ENCODE measurements at places on chromosomes 13 and 19.
A peak's percentile ranks its signal among the peaks of the same experiment; 100 is the strongest.

DNA sequence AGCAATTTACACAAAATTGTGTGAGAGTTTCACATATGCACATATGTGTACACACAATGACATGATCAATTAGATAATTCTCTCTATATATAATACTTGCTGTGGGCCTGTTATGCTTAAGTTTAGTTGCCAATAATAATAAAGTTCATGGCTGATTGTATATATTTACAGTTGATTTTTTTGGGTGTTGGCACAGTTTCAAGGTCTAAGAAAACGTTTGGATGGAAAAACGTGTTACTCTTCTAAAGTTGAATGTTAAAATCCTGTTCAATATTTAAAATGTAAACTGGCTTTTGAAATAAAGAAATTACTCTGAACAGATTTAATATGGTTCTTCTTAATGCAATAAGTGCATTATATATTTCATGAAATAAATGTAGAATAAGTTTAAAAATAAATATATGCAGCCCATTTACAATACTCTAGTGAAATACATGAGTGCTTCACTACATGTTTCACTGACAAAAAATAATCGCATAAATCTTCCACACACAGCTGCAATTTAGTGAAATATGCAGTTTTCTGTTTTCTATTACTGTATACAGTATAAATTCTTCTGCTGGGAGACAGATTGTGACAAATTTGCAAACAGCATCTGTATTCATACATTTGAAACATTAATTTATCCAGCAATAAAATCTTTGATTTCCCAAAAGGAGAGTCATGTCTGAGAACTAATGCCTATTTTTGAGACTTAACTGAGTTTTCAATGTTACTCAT is 586.9 kb upstream of the KLHL1 start:
- no peak for DNase-seq

- no peak for DNase-seq
These were observed 773 bp downstream of the LIM2 start for GRCh38 chr19:51386882-51387520.

- DNase-seq, result no peak
These were observed 56.5 kb downstream of the HSPH1 start for GRCh38 chr13:31105020-31105795.

DNA sequence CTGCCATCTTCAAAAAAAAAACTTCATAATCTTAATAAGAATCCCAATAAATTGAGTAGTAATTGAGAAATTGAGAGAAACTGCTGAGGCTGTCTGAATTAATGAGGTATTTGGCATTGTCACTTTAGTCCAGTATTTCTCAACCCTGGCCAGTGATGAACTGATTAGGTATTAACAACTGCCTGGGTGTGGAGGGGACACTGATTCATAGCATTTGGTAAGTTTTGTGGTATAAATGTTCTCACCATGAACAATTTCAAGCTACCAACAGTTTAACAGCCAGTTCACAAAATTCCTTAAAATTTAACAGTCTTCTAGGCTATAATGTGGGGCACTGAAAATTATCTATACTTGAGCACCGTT is 18.3 kb downstream of the GPC6 start:
- no peak for DNase-seq

DNA sequence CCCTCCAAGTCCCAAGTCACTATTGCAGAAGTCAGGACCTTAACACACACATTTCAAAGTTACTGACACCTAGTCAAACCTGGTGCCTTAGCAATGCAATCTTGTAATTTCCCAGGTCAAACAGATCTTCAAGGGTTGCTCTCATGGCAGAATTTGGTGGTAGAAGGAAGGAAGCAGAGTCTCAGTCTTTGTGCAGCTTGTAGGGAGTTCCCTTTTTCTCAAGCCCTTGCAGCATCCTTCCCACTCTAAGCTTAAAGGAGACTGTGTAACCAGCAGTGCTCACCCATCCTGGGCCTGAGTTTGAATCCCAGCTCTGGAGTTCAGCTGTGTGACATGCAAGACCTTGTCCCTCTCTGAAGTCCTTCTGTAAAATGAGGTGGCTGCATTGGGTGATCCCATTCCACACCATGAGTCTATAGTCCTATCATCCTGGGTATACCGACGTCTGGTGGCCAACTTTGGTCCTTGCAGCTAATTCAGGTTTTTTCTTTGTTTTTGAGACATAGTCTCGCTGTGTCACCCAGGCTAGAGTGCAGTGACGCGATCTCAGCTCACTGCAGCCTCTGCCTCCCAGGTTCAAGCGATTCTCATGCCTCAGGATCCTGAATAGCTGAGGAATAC is 9.8 kb downstream of the SIGLEC10 start:
- DNase-seq, result no peak

DNA sequence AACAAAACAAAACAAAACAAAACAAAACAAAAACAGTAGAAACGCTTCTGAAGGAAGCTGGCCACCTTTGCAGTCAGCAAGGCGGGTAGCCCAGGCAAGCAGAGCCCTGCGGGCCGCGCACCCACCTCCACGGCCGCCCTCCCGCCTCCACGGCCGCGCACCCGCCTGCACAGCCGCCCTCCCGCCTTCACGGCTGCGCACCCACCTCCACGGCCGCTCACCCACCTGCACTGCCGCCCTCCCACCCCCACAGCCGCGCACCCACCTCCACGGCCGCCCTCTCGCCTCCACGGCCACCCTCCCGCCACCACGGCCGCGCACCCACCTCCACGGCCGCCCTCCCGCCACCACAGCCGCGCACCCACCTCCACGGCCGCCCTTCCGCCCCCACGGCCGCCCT is 9.0 kb upstream of the TIMM13 start:
- no peak for DNase-seq

- no peak for DNase-seq
These were observed 929.0 kb downstream of the SLITRK6 start for GRCh38 chr13:84870190-84870589.

GRCh38 chr19:52211926-52212571 is 22.2 kb downstream of the PPP2R1A start:
- no peak for DNase-seq

- DNase-seq, result peak; percentile 75
These were observed 5.7 kb downstream of the COMP start for GRCh38 chr19:18785179-18786124.

DNA sequence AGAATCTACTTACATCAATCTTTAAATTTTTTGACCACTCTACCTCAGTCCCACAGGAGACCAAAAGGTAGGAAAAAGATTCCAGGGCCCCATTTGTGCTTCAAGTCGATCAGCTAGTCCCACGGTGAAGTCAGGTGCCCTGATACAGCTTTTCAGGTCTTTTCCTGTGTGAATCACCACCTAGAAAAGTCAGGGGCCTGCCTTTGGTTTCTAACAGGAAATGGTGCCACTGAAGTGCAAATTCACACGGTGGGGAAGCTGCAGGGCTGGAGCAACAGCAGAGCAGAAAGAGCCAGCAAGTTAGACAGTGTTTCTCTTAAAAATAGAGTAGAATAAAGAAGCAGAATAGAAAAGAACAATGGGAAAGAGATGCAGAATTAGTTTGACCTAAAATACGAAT is 107.5 kb downstream of the KLF12 start:
- DNase-seq, result peak; percentile 53

DNA sequence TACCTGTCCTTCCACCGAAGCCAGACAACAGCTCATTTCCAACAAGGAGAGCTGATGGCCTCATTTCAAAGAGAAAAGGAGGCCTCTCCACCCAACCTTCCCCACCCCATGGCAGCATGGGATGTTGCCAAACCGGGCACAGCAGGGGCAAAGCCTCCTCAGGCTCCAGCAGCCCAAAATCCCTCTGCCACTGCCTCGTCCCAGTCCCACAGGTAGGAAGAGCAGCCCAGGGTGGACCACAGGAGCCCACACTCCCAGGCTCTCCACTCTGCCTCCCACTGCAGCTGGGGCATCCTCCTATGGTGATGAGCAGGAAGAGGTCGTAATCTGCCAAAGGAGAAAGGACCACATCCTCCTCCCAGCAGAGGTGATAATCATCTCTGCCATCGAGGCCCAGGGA is 50.9 kb downstream of the PEPD start:
- no peak for DNase-seq

- no peak for DNase-seq
These were observed 12.9 kb upstream of the MICU2 start for GRCh38 chr13:21616880-21617279.

GRCh38 chr13:67841071-67841470 is 610.9 kb upstream of the PCDH9 start:
- DNase-seq, result no peak

- DNase-seq, result no peak
These were observed 73.0 kb downstream of the NALCN start for GRCh38 chr13:101343128-101343787.

GRCh38 chr13:46010148-46010547 is 42.4 kb downstream of the ZC3H13 start:
- no peak for DNase-seq

GRCh38 chr13:32582281-32582680 is 4.0 kb upstream of the PDS5B start:
- no peak for DNase-seq

- peak; percentile 75 for DNase-seq
These were observed at the start of gene LRCH1 for GRCh38 chr13:46552889-46553520. TSS of gene LRCH1 (plus strand) at chr13:46553170. CDS start at chr13:46553397, 227 bp downstream.

- DNase-seq, result no peak
These were observed 65.9 kb downstream of the DCT start for GRCh38 chr13:94413598-94413944.

GRCh38 chr19:20279516-20279915 is 112.5 kb downstream of the ZNF486 start:
- no peak for DNase-seq

DNA sequence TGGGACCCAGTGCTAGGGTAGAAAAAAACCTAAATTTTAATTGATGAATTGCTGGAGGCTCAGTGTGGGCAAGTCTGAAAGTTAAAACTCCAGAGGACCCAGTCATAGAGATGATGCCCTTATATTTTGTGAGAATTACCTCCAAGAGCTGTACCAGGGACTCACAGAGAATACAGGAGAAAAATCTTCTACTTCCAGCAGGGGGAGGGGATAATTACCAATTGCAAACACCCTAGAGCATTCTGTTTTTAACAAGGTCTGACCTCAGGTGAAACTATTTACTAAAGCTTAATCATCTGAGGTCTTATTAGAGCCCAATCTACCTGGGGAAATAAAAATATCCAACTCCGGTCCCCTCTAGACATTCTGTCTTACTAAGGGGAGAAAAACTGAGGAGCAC is 994.7 kb upstream of the MIR17HG start:
- no peak for DNase-seq

DNA sequence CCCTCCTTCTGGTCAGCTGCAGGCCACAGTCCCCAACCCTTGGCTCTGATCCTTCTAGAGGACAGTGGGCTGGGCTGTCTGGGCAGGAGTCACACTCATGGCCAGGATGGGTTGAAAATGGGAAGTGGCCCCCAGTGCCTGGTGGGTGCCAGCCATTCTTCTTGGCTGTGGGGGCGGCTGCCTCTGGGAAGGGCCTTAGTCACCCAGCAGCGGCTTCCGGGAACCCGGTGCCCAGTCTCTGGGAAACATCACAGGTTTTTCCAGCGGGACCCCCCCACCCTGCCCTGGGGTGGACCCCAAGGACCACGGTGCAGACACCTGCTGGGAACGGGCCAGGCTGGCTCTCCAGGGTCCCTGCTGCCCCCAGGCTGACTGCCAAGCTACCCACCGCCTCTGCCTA is 27.3 kb upstream of the SLC7A10 start:
- DNase-seq, result no peak

DNA sequence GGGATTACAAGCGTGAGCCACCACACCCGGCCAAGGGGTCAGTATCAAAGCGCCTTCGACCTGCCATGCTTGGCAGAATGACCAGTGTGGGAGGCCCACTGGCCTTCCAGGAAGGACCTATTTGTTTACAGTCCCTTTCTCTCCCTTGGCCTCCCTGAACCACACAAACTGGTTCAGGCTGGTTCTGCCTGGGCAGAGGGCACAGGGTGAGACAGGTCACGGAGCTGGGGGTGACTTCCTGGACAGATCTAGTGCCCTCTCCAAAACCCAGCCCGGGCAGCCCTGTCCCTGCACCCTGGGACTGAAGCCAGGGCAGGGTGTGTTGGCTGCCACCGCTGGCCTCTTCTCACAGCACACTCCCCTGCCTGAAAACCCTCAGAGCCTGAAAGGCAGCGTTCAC is 11.3 kb downstream of the PLEKHF1 start:
- no peak for DNase-seq

DNA sequence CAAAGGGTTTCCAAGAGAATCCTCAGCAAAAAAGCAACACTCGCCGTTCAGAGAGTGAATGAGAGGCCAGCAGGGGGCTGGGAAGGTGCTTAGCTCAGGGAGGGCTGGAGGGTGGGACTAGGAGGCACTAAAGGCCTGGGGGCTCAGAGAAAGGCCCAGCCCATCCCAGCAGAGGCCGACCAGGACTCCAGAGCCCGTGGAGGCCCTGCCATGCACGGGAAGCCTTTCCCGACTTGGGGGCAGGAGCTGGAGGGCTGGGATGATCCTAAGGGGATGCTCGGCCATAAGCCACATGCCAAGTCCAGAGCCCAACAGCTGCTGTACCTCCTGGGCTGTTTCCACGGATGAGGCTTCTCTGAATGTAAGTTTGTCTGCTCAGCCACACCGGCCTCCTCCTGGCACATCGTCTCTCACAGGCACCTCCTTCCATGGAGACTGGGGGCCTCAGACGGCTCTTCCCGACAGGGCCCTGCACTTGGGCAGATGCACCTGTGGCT is 19.5 kb downstream of the RASA3 start:
- DNase-seq, result no peak

DNA sequence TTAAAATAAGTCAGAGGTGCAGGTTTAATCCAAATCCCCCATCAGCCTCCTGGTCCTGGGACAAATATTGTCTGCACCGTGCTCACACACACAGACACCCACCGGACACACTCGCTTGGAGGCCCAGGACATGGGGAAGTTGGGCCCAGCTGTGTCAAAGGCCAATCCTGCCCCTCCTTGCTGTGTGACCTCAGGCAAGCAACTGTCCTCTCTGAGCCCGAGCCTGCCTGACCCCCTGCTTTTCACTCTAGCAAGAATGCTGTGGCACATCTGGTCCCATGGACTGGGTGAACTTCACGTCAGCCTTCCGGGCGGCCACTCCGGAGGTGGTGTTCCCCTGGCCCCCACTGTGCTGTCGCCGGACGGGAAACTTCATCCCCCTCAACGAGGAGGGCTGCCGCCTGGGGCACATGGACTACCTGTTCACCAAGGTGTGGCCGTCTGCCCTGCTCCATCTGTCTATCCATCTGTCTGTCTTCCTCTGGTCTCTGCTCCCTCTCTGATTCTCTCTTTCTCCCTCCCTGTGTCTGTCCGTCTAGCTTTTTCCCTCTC is 9.3 kb downstream of the UPK1A start:
- DNase-seq, result no peak

GRCh38 chr13:110154410-110154933 is 152.5 kb downstream of the COL4A1 start:
- DNase-seq, result no peak

GRCh38 chr13:24165746-24166145 is 5.2 kb downstream of the SPATA13 start:
- no peak for DNase-seq

GRCh38 chr13:84400706-84401105 is 518.4 kb upstream of the SLITRK1 start:
- DNase-seq, result no peak

DNA sequence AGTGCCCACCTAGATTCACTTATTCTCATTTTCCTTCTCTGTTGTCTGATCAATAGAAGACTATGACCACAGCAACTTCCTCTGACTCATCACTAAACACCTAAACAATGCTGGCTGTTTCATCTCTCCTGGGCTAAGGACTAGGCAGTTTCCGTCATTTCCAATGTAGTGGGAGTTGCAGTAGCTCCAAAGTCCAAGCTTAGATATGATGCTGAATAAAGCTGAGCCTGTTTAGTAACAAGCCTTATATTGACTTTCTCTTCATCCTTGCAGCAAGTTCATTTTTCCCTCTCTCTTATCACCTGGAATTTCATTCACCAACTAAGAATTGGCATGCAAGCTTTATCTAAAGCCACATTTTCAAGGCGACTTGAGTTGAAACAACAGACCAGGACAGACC is 53.5 kb upstream of the PCDH9 start:
- DNase-seq, result no peak
